Putamen (tissue), 1 donor: ENCODE measurements at places on chromosomes 5 and 9.

GRCh38 chr5:150486402-150487198 is 21.3 kb upstream of the NDST1 start:
- DNase-seq, result no peak

GRCh38 chr5:105146867-105147266 is 1584.3 kb upstream of the NUDT12 start:
- no peak for DNase-seq

DNA sequence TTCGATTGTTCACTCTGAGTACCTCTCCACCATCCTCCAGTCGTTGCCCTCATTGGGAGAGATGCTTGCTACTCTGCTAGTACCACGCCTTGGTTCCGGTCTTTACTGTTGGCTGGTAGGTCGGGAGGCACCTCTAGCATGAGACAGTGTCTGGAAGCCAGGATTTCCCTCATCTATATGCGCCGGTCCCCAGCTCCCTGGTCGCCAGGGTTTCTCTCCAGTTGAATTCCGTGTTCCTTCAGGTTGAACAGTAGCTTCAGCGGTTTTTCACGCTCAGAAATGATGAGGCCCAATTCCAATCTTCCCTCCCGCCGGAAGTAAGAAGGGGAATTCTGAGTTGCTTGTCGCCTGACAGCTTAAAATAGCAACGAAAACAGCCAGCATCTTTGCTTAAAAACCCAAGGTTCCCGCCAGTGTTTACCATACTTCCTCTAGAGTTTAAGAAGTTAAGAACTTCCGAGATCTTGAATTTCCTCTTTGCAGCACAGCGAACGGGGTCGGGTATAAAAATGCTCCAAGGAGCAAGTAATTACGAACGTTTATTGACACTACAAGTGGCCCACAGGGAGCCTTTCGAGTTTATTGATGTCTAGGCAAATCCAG is 1.3 kb upstream of the ST8SIA4 start:
- no peak for DNase-seq

DNA sequence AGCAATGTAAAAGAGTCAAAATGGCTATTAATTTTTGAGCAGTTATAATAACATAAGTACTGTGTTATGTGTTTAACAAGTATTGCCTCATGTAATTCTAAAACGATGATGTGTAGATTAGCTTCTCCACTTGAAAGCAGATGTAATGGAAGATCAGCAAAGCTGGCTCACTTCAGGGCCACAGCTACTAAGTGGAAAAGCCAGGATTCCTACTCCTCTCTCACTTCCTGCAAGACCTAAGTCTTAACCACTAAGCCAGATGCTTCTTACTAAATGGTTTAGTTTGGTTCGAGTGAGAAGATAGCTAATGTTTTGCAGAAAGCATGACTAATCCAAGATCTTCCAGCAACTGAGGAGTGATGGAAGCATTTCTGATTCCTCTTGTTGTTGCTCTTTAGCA is 15.7 kb upstream of the TNC start:
- DNase-seq, result no peak

- no peak for DNase-seq
Measured at GRCh38 chr9:114960276-114960675, 29.9 kb upstream of the TNFSF8 start.

DNA sequence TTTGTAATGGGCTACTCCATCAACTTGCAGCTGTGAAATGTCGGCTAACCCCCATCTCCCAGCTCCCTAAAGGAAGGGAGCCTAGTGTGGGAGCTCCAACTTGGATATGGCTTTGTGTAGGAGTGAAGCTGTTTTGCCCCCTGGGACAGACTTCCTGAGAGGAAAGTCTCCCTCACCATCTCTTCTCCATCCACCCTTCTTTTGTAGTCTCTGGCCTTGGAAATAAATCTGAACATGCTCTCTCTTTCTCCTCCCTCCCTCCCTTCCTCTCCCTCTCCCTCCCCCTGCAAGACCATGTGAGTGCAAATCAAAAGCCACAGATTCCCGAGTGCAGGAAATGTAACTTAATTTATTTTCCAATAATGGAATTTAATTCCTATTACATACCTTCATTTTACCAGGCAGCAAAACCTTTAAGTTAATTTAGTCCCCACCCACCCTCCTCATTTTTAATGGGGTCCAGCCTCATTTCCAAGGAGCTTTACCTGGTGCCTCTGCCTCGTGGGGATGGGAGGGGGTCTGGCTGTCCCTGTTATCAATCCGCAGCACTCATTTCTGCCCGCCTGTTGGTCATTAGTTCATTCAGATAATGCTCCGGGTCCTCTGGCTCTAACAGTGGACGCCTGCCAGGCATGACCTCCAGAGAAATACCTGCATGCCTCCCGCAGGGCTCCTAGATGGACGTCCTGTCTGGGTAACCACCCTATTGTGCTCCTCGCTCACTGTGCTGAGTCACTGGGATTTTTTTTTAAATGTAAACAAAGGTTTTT is 122.9 kb upstream of the TAF11L2 start:
- DNase-seq, result no peak

DNA sequence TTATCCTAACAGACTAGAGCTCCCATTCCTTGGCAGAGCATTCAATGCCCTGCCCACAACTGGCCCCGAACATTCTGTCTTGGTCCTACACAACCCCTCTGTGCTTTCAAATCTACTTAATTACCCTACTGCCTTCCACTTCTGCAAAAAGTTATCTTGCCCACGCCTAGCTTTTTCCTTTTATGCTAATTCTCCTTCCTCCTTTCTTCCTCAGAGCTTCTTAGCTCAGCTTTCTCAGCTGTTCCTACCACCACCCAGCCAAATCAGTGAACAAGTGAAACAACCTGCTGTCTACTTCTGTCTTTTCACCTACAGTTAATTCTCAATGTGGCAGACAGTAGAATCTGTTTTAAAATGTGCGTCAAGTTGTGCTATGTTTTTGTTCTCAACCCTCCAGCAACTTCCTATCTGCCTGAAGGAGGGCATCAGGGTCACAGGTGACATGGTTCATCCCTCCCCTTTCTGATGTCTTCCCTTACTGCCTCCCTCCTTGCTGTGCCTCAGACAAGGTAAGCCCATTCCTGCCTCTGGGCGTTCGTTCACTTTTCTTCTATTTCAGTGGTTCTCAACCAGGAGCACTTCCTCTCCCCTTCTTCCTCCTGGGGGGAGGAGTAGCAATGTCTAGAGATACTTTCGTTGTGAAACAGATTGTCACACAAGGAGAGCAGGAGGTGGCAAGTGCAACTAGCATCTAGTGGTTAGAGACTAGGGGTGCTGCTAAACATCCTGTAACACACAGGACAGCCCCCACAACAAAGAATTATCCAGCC is 1.3 kb upstream of the REEP5 start:
- DNase-seq, result peak; percentile 19

DNA sequence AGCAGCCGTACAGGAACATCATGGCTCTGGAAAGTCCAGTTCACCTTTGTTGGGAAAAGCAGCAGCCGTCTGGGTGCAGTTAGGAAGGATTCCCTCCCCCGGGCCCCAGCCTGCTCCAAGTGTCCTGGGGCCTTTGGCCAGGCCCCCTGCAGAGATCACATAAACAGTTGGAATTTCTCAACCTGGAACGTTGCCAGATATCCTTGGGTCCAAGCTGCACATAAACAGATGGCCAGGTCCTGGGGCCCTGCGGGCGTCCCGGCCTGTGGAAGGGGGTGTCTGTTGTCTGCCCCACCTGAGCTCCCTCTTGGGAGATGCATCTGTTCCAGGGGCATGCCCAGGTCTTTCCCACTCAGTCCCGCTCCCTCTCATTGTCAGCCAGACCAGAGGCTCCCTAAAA is 92.7 kb downstream of the COL5A1 start:
- DNase-seq, result no peak

GRCh38 chr5:177528631-177529030 is 11.9 kb upstream of the DDX41 start:
- no peak for DNase-seq

GRCh38 chr9:128142596-128142995 is 6.7 kb upstream of the LCN2 start:
- DNase-seq, result no peak

- DNase-seq, result no peak
Measured at GRCh38 chr5:52786949-52787599, 642 bp upstream of the ITGA1 start.

DNA sequence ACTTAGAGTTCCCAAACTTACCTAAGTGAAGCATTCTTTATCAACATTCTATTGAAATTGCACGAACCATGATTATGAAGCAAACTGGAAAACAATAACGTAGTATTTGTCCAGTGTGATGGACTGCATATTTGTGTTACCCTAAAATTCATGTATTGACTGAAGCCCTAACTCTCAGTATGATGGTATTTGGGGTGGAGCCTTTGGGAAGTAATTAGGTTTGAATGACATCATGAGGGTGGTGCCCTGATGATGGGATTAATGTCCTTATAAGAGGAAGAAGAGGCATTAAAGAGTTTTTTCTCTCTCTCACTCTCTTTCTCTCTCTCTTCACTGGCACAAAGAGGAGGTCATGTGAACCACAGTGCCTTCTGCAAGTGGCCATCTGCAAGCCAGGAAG is 365.4 kb upstream of the PTGER4 start:
- DNase-seq, result no peak

DNA sequence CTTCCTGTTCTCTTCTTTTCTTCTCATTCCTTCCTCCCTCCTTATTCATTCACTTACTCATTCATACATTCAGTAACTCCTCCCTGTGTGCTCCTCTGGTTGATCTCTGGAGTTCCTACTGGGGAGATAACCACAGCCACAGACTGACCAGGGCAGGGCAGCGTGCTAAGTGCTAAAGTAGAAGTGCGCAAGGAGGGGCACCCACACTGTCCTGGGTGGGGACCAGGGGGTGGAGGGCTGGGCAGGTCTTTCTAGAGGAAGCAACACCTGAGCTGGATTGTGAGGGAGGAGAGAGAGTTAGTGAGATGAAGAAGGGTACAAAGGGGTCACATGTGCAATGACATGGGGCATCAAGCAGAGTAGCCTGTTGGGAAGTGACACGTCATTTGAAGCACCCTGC is 13.8 kb downstream of the ENHO start:
- no peak for DNase-seq

DNA sequence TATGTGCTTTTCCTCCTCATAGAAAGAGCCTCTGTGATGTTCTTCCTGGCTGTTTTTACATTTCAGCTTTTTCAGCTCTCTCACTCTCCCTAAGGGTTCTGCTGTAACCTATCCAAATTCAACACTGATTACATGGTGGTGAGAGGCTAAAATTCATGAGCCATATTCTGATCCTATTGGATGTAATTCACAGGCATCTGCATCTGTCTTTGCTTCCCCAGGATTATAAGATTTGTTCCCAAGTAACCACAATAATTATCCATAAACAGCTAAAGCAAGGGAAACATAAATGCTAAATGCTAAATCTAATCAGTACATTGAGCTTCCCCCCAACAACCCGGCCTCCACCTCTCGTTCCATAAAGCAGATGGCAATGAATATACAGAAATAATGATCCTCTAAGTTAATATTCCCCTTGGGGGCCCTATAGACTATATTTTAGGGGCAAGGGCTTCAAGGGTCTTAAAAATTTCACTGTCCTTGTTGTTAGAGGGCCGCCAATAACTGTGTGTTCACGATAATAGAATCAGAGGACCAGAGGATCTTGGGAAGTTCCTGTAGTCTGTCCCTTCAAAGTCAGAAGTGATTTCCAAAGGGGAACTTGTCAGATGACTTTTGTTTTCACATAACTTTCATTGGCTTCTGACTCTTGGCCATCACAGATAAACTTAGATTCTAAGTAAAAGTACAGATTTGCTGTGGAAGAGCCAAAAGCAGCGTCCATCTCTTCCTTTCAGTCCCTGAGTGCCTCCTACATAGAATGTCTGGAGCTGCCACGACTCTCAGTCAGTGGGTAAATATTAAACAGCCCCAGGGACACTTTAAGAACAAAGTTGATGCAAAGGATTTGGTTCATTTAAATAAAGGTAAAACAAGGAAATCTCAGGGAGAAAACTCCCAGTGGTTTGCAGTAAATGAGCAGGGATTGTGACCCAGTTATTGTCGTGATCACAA is 125.6 kb downstream of the ALDH1A1 start:
- DNase-seq, result no peak
